Astrocyte (in vitro differentiated cells and primary cell): ENCODE measurements at places on chromosomes 11 and 22. TPM values are rescaled to one million over a fixed set of nuclear protein-coding genes. Genes with fewer than 3 reads are reported as not detected.

CD151 gene
- 414 and 421 TPM in 2 replicates for total RNA-seq

ZP1 gene
- total RNA-seq, result 0.43 TPM in 1 of 2 replicates, not detected in the other

MYOD1 gene
- not detected in 2 replicates for total RNA-seq

OR52A1 gene
- not detected in 2 replicates for total RNA-seq

ACRV1 gene
- total RNA-seq, result not detected in 2 replicates

DNA sequence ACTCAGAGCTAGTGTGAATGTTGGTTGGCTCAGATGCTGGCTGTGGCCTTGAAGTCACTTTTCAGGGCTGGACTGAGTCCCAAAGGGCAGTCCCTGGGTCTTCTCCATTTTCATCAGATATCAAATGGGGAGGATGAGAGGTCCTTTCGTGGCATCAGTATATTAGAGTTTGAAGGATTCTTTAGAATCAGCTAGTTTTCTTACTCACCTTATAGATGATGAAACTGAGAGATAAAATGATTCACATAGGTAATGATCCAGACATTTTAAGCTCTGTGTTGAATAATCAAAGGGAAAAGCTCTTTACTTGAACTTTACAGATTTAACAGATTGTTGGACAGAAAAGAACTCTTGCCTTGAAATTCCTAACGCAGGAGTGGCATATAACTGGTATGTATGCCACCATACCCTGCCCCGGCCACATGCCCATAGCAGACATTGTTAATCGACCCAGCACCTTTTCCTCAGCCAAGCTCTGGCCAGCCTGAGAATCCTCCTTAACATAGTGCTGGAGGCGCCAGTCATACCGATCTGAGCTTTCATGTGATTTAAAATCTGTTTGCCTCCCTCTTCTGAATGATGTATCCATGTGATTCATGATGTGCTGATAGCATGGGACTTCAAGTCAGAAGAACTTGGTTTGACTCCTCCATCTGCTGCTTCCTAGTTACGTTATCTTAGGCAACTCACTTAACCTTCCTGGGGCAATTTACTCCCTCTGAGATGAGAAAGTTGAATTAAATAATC lies 60.0 kb downstream of the BARX2 start:
- H3K36me3 ChIP-seq, result no peaks in the 10 kb centered on the region
- H3K4me3 ChIP-seq, result no peak overlapping the region
- no peak overlapping the region for H3K27ac ChIP-seq
- H3K27me3 ChIP-seq, result no peaks in the 10 kb centered on the region
- no peaks in the 10 kb centered on the region for H3K4me1 ChIP-seq
- no peak for DNase-seq

DNA sequence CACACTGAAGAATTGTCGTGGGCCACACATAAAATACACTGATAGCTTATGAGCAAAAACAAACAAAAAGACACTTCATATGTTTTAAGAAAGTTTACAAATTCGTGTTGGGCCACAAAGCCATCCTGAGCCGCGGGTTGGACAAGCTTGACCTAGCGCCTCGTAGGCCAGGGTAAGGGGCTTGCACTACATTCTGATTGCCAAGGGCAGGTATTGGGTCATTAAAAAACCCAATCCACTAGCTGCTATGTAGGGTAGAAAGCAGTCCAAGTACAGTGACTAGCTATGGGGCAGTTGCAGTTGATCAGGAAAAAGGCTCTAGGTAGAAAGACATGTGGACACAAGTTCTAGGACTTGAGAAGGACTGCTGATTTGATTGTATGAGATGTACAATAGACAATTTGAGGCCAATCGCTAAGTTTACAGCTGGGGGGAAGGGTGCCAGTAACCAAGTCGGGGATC lies 14.0 kb downstream of the KDELR3 start:
- peaks cover 73% of the 10 kb centered on the region for H3K36me3 ChIP-seq
- H3K4me1 ChIP-seq, result no peaks in the 10 kb centered on the region
- no peak overlapping the region for H3K4me3 ChIP-seq
- no peak for DNase-seq
- H3K27ac ChIP-seq, result no peak overlapping the region

DNA sequence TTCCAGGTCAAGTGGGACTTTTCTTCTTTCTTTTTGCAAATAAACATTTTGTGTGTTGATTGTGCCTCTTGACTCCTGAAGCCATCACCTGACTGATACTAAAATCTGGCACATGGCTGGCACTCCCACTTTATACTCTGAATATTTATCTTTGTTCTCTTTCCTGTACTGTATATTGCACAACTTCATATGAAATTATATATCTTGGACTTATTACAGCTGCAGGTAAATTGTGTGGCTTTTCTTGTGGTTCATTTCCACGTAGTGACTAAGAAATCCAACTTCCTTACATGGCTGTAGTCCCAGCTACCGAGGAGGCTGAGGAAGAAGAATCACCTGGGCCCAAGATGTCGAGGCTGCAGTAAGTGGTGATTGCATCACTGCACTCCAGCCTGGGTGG lies 23.7 kb upstream of the OR5B12 start:
- H3K36me3 ChIP-seq, result no peaks in the 10 kb centered on the region
- no peaks in the 10 kb centered on the region for H3K27me3 ChIP-seq
- H3K27ac ChIP-seq, result no peak overlapping the region
- H3K4me3 ChIP-seq, result no peak overlapping the region
- H3K4me1 ChIP-seq, result no peaks in the 10 kb centered on the region
- DNase-seq, result no peak

- peak overlapping the region; percentile 62 for H3K4me3 ChIP-seq
- no peak overlapping the region for H3K27ac ChIP-seq
- no peaks in the 10 kb centered on the region for H3K27me3 ChIP-seq
Measured at GRCh38 chr11:99069856-99070444, 49.2 kb downstream of the CNTN5 start.

DNA sequence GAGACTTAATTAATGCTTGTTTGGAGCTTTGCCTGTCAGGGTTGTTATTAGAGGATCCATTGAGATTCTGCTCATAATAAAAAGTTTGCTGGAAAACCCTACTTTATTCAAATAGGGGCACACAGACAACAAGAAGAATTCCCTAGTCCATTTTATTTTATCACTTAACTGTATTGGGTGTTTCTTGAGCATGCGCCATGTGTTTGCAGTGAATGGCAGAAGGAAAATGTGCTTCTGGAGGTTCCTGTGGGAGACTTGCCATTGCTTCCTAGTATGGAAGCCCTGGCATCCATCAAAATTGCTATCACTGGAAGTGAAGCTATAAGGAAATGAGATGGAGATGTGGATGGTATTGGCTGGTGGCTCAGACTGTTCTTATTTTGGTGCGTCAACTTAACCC lies 106.6 kb upstream of the GALNT18 start:
- DNase-seq, result no peak
- H3K4me3 ChIP-seq, result no peak overlapping the region

GRCh38 chr11:12512826-12513395 lies 135.5 kb downstream of the PARVA start:
- H3K27ac ChIP-seq, result no peak overlapping the region
- no peak overlapping the region for H3K4me3 ChIP-seq
- peaks cover 10% of the 10 kb centered on the region for H3K36me3 ChIP-seq
- H3K4me1 ChIP-seq, result peaks cover 2% of the 10 kb centered on the region
- no peak for DNase-seq

DNA sequence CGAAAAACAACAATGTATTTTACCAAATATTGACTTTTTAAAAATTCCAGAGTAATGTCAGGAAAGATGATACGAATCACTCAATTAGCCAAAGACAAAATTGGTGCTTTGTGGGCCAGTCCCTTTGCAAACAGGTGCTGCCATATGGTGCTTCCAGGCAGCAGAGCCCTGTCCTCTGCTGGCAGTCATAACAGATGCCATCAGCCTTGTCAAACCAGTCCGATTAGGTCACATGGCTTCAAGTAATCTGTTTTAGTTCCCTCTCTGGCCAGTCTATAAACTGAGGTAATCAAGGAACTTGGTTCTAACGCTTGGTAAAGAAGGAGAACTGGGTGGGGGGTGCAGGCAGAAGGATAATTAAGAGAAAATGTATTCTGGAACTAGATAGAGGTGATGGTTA lies 49.1 kb upstream of the CAPRIN1 start:
- H3K36me3 ChIP-seq, result no peaks in the 10 kb centered on the region
- no peak overlapping the region for H3K27ac ChIP-seq
- H3K4me3 ChIP-seq, result no peak overlapping the region
- H3K4me1 ChIP-seq, result no peaks in the 10 kb centered on the region
- peaks cover 23% of the 10 kb centered on the region for H3K27me3 ChIP-seq
- DNase-seq, result no peak

DNA sequence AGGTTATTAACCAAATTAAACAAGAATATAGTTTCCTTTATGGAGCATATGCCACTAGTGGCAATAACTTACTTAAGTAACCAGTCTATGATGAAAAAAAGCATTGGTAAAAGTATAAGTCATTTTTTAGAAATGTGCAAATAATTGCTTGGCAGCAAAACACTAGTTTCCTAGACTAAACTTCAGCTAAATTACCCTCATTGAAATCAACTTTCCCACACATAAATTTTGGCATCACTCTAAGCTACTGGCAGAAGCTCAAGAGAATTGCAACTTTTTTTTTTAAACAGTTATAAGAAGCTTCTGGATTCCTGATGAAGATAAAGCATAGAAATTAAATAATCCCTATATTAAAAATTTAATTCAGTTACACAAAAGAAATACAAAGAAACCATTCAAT lies 12.5 kb downstream of the CCDC34 start:
- peak; percentile 79 for DNase-seq
- H3K27ac ChIP-seq, result no peak overlapping the region
- no peaks in the 10 kb centered on the region for H3K27me3 ChIP-seq
- H3K4me1 ChIP-seq, result no peaks in the 10 kb centered on the region
- H3K36me3 ChIP-seq, result no peaks in the 10 kb centered on the region
- no peak overlapping the region for H3K4me3 ChIP-seq

DNA sequence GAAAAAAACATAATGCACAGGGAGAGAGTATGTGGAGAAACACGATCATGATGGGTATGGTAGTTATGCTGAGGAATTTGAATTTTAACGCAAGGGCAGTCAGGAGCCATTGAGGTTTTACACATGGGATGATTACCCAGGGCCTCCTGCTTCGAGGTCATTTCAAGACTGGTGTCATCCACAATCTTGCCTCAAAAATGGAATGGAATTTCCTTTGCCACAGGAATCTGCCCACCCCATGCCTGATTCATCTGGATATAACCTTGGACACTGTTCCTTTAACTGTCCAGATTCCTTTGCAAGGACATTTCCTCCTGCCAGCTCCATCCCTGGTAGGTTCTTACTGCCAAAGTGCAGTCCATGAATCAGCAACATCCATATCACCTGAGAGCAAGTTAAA lies 655.9 kb upstream of the TENM4 start:
- H3K4me1 ChIP-seq, result peaks cover 18% of the 10 kb centered on the region
- no peaks in the 10 kb centered on the region for H3K36me3 ChIP-seq
- H3K27me3 ChIP-seq, result no peaks in the 10 kb centered on the region

DNA sequence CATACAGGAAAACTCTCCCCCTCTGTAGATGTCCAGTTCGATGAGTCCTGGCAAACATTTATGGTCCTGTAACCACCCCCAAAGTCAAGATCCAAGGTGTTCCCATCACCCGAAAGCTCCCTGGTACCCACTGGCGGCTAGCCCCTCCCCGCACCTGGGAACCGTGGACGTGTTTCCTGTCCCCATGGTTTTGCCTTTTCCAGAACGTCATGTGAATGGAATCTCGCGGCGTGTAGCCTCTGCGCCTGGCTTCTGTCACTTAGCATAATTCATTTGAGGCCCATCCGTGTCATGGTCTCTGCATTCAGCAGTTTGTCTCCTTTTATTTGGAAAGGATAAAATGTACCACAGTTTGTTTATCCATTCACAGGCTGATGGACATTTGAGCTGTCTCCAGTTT lies 106.3 kb downstream of the KCNQ1 start:
- H3K4me1 ChIP-seq, result no peaks in the 10 kb centered on the region
- no peaks in the 10 kb centered on the region for H3K36me3 ChIP-seq
- H3K27ac ChIP-seq, result no peak overlapping the region
- no peak overlapping the region for H3K4me3 ChIP-seq

DNA sequence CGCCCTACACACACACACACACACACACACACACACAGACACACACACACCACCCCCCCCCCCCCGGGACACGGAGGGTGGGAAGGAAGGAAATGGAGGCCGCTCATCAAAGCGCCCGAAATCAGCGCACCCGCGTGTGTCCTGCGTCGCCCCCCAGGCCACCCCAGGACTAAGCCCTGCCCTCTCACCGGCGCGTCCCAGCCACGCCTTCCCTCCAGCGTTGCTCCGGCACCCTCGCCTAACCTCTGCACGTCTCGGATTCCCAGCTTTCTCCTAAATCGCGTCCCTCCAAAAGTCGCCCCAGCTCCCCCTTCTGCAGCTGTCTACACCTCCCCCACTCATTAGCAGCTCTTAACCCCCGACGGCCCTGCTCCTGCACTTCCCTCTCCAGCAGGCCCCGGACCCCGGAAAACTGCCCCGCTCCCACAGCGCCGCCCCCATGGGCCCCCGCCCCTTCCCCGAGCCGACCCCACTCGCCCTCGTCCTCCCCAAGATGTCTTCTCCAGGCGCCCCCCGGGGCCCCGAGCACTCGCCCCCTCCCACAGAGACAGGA lies 557 bp downstream of the PACSIN2 start:
- no peaks in the 10 kb centered on the region for H3K36me3 ChIP-seq
- no peak for DNase-seq
- peak overlapping the region; percentile 51 for H3K27ac ChIP-seq

- no peaks in the 10 kb centered on the region for H3K36me3 ChIP-seq
- peaks cover 4% of the 10 kb centered on the region for H3K4me1 ChIP-seq
- peak; percentile 25 for DNase-seq
- peak overlapping the region; percentile 47 for H3K4me3 ChIP-seq
Measured at GRCh38 chr11:124920870-124921609, 2.0 kb downstream of the HEPN1 start.

- H3K4me3 ChIP-seq, result no peak overlapping the region
- no peak for DNase-seq
- no peak overlapping the region for H3K27ac ChIP-seq
- no peaks in the 10 kb centered on the region for H3K27me3 ChIP-seq
- H3K36me3 ChIP-seq, result no peaks in the 10 kb centered on the region
Measured at GRCh38 chr11:42925916-42926315, 385.9 kb upstream of the API5 start.

GRCh38 chr11:61133956-61134662 lies 27.1 kb downstream of the VPS37C start:
- H3K4me3 ChIP-seq, result no peak overlapping the region
- DNase-seq, result no peak
- no peak overlapping the region for H3K27ac ChIP-seq
- H3K4me1 ChIP-seq, result peaks cover 21% of the 10 kb centered on the region
- peaks cover 4% of the 10 kb centered on the region for H3K36me3 ChIP-seq

DNA sequence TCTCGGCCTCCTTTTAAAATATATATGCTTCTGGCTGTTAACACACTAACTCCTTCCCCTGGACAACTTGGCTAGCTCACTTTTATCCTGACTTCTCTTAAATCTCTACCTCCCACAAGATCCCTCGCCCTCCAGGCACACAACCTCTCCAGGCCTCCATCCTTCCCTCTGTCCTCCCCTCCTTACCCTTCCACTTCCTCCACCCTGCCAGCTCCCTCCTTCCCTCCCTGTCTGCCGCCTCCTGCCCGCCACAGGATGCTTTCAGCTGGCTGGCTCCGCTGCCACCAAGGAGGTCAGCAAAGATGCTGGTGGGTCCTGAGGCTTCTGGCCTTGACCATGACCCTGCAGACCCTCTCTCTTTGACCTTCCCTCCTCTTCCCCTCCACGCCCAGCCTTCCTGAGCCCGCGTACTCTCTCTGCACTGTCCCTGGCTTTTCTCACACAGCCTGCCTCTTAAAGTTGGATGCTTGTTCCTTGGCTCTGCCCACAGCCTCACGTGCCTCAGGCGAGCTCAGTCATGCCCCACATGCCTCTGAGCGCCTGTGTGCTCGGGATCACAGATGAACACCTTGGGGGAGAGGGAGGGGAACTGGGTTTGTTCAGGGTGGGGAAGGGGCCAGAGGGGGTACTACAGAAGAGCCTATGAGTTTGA lies 6.7 kb downstream of the NFAM1 start:
- peaks cover 14% of the 10 kb centered on the region for H3K27me3 ChIP-seq
- no peak overlapping the region for H3K4me3 ChIP-seq
- H3K4me1 ChIP-seq, result no peaks in the 10 kb centered on the region
- H3K36me3 ChIP-seq, result no peaks in the 10 kb centered on the region
- no peak overlapping the region for H3K27ac ChIP-seq
